ENCODE measurements at places on chromosomes 3 and 15. TPM values are rescaled to one million over a fixed set of nuclear protein-coding genes. Genes with fewer than 3 reads are reported as not detected.

GRCh38 chr3:46298871-46299607 lies 54.9 kb upstream of the CCR2 start:
- no peaks in the 10 kb centered on the region for H3K36me3 ChIP-seq
- no peak overlapping the region for H3K4me3 ChIP-seq
- peaks cover 30% of the 10 kb centered on the region for H3K27me3 ChIP-seq
- DNase-seq, result no peak

GRCh38 chr3:119911748-119912147 lies 129.8 kb downstream of the NR1I2 start:
- no peak overlapping the region for H3K27ac ChIP-seq
- H3K4me1 ChIP-seq, result peaks cover 36% of the 10 kb centered on the region
- no peak for DNase-seq
- no peak overlapping the region for H3K4me3 ChIP-seq
- no peaks in the 10 kb centered on the region for H3K27me3 ChIP-seq

DNA sequence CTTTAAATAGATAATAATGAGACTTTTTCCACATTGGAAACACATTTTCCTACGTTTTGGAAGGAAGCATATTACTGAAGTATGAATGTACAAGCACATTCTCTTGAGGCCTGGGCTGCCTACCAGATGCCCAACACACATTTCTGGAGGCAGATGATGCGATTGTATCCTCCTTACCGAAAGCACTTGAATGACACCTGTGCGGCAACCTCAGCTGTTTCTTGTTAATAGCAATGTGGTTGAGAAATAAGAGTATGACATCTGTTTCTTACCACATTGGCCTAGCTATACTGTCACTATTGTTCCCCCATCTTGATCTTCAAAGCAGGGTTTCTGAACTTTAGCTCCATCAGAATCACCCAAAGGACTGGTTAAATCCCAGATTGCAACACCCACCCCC lies 84.8 kb downstream of the ARPP21 start:
- H3K4me3 ChIP-seq, result no peak overlapping the region
- no peaks in the 10 kb centered on the region for H3K4me1 ChIP-seq
- DNase-seq, result no peak
- H3K27me3 ChIP-seq, result no peaks in the 10 kb centered on the region
- H3K27ac ChIP-seq, result no peak overlapping the region

The FBXW12 gene
- total RNA-seq, result not detected

The ITGA11 gene
- total RNA-seq, result 2.2 TPM

The CADM2 gene
- not detected for total RNA-seq

- H3K4me3 ChIP-seq, result no peak overlapping the region
- H3K4me1 ChIP-seq, result peaks cover 76% of the 10 kb centered on the region
- DNase-seq, result no peak
These were observed 45.0 kb downstream of the MGLL start for GRCh38 chr3:127777332-127777731.

GRCh38 chr3:94405258-94406035 lies 342.6 kb downstream of the NSUN3 start:
- H3K36me3 ChIP-seq, result no peaks in the 10 kb centered on the region
- H3K4me3 ChIP-seq, result no peak overlapping the region
- H3K27me3 ChIP-seq, result peaks cover 11% of the 10 kb centered on the region
- H3K4me1 ChIP-seq, result no peaks in the 10 kb centered on the region

The P2RY14 gene
- not detected for total RNA-seq

DNA sequence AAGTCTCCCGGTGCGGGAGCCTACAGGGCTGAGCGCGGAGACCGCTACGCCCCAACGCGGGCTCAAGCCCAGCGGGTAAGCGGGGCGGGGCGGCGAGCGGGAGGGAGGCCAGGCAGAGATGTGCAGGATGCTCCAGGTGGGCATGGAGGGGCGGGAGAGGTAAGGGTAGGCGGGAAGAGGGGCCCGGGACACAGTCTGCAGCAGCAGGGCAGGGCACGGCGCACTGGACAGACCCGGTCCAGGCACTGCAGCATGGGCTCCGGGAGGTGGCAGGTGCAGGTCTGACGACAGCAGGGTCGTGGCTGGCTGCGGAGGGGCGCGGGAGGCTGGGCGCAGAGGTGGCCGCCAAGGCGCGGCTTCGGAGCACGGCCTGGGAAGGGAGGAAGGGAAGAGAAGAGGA lies 102.8 kb downstream of the GABRB3 start:
- H3K4me1 ChIP-seq, result no peaks in the 10 kb centered on the region
- H3K27me3 ChIP-seq, result peaks cover 7% of the 10 kb centered on the region
- no peak for DNase-seq

- H3K4me1 ChIP-seq, result peaks cover 8% of the 10 kb centered on the region
- no peak for DNase-seq
- H3K4me3 ChIP-seq, result no peak overlapping the region
These were observed 22.3 kb upstream of the TLE3 start for GRCh38 chr15:70119911-70120508.

The MYL3 gene
- 0.31 TPM for total RNA-seq

DNA sequence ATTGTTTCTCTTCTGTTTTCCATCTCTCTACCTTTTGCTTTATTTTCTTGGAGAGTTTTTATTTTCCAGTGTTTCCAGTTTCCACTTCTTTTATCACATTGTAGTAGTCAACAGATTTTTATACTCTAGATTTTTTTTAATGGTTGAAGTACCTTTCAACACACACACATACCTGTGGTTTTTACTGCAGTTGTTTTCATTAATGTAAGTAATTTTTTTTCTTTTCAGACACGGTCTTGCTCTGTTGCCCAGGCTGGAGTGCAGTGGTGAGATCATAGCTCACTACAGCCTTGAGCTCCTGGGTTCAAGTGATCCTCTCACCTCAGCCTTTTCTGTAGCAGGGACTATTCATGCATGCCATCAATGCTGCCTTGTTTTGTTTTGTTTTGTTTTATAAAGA lies 472.5 kb upstream of the SGO1 start:
- peaks cover 13% of the 10 kb centered on the region for H3K4me1 ChIP-seq
- H3K27me3 ChIP-seq, result no peaks in the 10 kb centered on the region
- peaks cover 15% of the 10 kb centered on the region for H3K36me3 ChIP-seq
- H3K4me3 ChIP-seq, result no peak overlapping the region
- DNase-seq, result peak; percentile 18

DNA sequence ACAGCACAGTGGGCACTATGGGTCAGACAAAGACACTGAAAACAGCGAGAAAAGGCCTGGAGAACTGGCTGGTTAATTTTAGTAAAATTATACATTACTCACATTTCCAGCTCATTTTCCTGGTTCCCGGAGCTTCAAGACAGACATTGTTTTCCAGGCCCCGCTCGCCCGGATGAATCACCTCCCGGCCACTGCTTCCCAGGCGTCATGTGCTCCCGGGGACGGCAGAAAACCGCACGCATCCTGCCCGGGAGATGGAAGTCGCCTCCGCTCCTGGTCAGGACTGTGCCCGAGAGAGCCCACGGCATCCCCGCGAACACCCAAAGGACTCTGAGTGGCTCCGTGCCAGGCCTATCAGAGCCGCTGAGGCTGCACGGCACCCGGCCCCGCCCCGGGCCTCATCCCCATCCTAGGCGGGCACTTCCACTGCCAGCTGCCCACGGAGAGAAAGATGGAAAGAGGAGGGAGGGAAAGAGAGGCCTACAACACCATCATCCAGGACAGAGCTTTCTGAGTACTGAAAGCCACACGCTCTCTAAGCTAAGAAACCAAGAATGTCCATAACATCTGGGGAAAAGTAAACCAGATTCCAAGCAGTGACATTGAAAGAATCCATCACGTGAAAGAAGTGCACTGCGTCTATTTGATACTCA lies 75.1 kb downstream of the VGLL4 start:
- H3K36me3 ChIP-seq, result peaks cover 42% of the 10 kb centered on the region
- peaks cover 74% of the 10 kb centered on the region for H3K4me1 ChIP-seq
- peak overlapping the region; percentile 100 for H3K27ac ChIP-seq
- H3K27me3 ChIP-seq, result peaks cover 19% of the 10 kb centered on the region
- H3K4me3 ChIP-seq, result peak overlapping the region; percentile 86

GRCh38 chr3:11643605-11644087 lies at the start of gene VGLL4:
Gene VGLL4, minus strand, starts transcription at chr3:11643915. Its CDS starts 397 bp downstream, at chr3:11643518.
- H3K27ac ChIP-seq, result peak within 1 kb of the TSS; percentile 100
- H3K36me3 ChIP-seq, result peaks cover 40% of the 10 kb centered on the region

- peaks cover 15% of the 10 kb centered on the region for H3K4me1 ChIP-seq
- H3K27ac ChIP-seq, result no peak overlapping the region
- peaks cover 5% of the 10 kb centered on the region for H3K36me3 ChIP-seq
- no peak for DNase-seq
These were observed 36.8 kb downstream of the TLE3 start for GRCh38 chr15:70060993-70061305.

DNA sequence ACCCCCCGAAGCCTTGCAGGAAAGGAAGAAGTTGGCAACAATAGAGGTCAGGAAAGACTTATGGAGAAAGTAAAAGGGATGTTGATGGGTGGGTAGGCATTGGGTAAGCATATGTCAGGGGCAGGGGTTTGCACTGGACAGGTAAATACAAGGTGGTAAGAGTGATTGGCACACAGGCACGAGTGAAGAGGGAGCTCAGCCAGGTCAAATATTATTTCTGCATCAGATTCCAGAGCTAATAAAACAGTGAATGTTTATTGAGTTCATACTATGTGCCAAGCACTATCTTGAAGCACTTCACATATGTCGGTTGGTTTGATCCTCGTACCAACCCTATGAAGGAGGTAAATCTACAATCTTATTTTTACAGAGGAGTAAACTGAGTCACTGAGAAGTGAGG lies 6.6 kb downstream of the CLSTN2 start:
- DNase-seq, result no peak
- H3K27me3 ChIP-seq, result no peaks in the 10 kb centered on the region
- H3K4me3 ChIP-seq, result no peak overlapping the region
- H3K4me1 ChIP-seq, result no peaks in the 10 kb centered on the region

DNA sequence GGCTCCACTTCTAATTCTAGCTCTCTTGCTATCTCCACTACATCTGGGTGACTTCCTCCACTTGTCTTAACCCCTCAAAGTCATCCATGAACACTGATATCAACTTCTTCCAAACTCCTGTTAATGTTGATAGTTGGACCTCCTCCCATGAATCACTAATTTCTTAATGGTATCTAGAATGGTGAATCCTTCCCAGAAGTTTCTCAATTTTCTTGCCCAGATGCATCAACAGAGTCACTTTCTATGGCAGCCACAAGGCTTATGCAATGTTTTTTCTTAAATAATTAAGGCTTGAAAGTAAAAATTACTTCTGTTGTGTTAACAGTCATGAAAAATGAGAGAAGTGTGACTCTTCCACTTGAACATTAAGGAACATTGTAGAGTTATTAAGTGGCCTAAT lies 164.3 kb downstream of the PCCB start:
- peak overlapping the region; percentile 17 for H3K27ac ChIP-seq
- peaks cover 4% of the 10 kb centered on the region for H3K36me3 ChIP-seq
- no peak overlapping the region for H3K4me3 ChIP-seq
- DNase-seq, result no peak

DNA sequence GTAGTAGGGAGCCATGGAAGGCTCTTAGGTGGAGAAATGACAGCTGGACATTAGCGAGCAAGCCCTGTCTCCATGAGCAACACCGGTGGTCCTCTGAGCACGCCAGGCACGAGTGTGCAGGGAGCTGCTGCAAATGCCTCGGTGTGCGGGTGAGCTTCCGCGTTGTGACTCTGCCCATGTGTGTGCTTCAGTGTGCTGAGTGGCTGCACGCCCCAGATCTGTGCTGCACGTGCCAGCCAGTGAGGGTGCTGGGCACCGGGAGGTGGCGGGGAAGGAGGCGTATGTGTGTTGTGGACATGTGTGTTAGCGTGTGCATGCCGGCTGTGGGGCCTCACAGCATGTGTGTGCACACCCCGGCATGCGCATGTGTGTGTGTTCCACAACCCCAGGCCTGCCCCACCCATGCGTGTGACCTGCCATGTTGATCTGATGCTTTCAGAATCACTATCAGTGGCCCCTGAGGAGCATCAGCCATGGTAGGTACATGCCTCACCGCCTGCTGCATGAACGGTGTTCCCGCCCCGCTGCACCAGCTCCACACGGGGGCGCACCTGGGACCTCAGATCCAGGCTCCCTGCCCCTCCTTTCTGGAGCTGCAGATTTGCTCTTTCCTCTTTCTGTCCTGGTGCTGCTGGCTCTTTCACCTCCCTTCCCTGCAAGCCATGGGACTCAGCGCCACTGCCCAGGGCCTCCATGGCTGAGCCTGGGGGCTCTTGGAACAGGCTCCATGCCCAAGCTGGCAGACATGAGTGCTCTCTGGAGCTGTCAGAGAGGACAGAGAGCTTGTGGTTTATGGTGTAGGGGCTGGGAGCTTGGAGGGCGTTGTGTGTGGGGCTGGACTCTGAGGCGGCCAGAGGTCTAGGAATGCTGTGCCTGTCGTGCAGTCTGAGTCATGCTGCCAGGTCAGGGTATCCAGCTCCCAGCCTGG lies 169.4 kb downstream of the TBC1D2B start:
- peaks cover 17% of the 10 kb centered on the region for H3K4me1 ChIP-seq
- DNase-seq, result peak; percentile 50

The FBLN2 gene
- total RNA-seq, result 71.1 TPM

- H3K27ac ChIP-seq, result peak overlapping the region; percentile 53
- peaks cover 41% of the 10 kb centered on the region for H3K4me1 ChIP-seq
- peaks cover 2% of the 10 kb centered on the region for H3K27me3 ChIP-seq
- DNase-seq, result peak; percentile 58
- H3K4me3 ChIP-seq, result 0 out of 2 replicates have a peak overlapping the region, but pooled peaks have one; percentile 8
These were observed 125.5 kb downstream of the NSMCE3 start for GRCh38 chr15:29143909-29144635.

DNA sequence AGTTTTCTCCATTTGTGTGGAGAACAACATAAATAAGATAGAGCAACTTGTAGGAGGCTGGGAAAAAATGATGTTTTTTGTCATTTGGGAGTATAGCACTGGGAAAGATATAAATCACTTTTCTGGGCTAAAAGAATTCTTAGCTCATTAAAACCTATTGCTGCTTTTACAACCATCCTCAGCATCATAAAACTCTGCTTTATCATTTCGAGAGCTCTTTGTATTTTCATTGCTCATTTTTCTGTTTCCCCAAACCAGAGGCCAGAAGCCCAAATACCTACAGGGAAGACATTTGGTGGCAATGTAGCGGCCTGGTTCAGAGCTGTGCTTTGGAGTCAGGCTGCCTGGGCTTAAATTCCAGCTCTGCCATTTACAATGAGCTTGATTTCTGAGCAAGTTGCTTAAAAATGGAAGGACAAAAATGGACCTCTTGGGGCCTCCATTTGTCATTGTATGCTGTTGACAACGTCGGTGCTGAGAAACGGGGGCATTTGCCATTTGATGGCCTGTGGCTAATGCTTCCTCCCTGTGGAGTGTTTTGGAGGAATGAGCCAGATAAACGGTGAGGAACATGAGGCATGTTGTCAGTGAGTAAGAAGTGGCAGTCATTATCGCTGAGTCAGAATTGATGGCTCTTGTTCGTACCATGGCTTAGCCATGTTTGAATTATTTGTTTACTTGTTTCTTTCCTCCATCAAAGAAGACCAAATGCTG lies 260.0 kb downstream of the EBLN2 start:
- H3K27ac ChIP-seq, result no peak overlapping the region
- H3K4me3 ChIP-seq, result no peak overlapping the region

- no peaks in the 10 kb centered on the region for H3K27me3 ChIP-seq
- no peak overlapping the region for H3K27ac ChIP-seq
- H3K4me1 ChIP-seq, result peaks cover 11% of the 10 kb centered on the region
- no peak overlapping the region for H3K4me3 ChIP-seq
- no peak for DNase-seq
These were observed 188.1 kb downstream of the BBX start for GRCh38 chr3:107710851-107711250.

- DNase-seq, result no peak
- H3K27ac ChIP-seq, result peak overlapping the region; percentile 63
- H3K36me3 ChIP-seq, result no peaks in the 10 kb centered on the region
- peaks cover 58% of the 10 kb centered on the region for H3K4me1 ChIP-seq
These were observed 24.3 kb upstream of the TATDN2 start for GRCh38 chr3:10223676-10224639.

GRCh38 chr15:87498560-87498959 lies 758.0 kb downstream of the NTRK3 start:
- peaks cover 4% of the 10 kb centered on the region for H3K27me3 ChIP-seq
- peaks cover 4% of the 10 kb centered on the region for H3K36me3 ChIP-seq
- peaks cover 10% of the 10 kb centered on the region for H3K4me1 ChIP-seq
- no peak overlapping the region for H3K4me3 ChIP-seq
- DNase-seq, result peak; percentile 46

All from HFFc6 (cell line).